ENCODE measurements at places on chromosomes 11 and 22.

GRCh38 chr22:23181721-23182308, 1.5 kb downstream of the BCR start:
- peak; percentile 42 for DNase-seq

- DNase-seq = no peak
These were observed 10.7 kb upstream of the SESN3 start for GRCh38 chr11:95241681-95242081.

DNA sequence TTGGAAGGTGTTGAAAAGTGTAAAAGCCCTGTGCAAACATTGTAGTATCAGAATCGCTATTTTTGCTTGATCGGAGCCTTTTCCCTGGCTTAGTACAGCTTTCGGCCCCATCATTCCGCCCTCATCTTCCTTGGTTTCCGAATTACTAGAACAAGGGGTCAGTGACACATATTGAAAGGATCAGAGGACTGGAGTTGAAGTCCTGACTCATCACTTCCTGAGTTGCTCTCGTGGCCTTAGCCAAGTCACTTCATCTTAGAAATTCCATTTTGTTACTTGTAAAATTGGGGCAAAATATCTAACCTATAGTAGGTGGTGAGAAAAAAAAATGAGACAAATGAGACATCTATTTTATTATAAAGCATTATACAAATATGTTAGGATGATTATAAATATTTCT, 375.0 kb downstream of the NTM start:
- no peak for DNase-seq

DNA sequence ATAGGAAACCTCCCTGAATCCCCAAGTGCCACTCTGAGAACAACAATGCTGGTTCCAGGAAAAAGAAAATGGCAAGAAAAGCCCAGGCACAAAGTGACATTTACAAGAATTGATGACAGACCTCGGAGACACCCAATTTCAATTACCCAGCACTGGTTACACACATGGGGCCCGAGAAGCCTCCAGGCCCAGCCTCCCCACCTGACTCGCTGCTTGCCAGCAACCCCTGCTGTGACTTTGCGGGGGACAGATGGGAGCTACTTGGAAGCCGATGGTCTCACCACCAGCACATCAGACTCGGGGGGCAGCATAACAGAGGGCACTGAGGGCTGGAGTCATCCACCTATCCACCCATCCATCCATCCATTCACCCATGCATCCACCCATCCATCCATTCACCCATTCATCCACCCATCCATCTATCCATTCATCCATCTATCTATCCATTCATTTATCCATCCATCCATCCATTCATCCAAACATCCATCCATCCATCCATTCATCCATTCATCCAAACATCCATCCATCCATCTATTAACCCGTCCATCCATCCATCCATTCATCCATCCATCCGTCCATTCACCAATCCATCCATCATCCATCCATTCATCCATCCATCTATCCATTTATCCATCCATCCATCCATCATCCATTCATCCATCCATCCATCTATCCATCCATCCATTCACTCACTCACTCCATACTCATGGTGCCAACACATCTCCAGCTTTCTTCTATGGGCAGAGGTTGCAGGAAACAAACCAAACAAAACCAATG, 567.6 kb downstream of the BRD1 start:
- DNase-seq = no peak

GRCh38 chr11:131924457-131925201, 554.2 kb downstream of the NTM start:
- no peak for DNase-seq

- no peak for DNase-seq
These were observed 42.4 kb downstream of the SMCO4 start for GRCh38 chr11:93500759-93501158.

DNA sequence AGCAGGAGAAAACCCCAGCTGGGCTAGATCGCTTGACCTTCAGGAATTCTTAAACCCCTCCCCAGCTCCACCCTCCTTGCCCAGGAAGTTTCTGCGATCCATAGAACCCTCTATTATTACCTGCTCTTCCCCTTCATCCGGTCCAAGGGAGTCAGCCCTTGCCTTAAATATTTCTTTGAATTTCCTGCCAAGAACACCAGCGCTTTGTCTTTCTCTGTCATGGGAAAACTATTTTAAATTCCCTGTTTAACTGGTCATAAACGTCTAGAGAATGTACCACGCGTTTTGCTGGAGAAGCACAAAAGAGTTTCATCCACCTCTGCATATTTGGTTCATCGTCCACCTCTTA, 496 bp upstream of the TRAF6 start:
- DNase-seq = no peak

- no peak for DNase-seq
These were observed 833 bp downstream of the SCUBE2 start for GRCh38 chr11:9090488-9091043.

GRCh38 chr11:84414920-84415319, 1128.8 kb upstream of the CCDC90B start:
- no peak for DNase-seq

DNA sequence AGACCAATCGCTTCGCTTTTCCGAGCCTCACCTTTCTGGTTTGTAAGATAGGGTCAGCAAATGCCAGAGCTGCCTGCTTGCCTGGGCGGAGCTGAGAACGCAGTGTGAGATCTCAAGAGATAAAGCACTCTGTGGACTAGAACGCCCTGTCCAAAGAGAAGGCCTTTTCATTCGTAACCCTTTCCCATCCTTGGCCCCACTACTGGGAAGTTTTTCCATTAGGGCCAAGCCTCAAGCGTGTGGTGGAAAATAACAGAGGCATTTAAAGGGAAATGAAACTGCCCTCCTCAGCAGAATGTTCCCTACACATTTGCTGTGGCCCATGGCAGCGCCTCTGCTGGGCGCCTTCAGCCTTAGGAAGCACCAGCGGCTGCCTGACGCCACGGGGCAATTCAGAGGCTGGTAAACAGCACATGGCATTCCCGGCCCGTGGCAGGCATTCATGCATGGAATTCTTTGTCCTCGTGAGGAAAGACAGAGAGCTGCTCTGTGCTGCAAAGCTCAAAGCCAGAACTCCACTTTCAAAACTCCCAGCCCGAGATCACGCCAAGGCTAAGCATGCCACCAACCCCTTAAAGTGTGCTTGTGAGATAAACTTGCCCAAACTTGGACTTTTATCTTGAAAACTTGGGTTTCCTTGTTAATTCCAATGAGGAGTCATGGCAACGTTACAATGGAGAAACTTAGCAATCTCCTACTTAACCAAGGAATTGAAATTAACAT, 38.1 kb downstream of the AHNAK start:
- DNase-seq = no peak

GRCh38 chr11:93225662-93226061, 27.9 kb upstream of the SLC36A4 start:
- DNase-seq = no peak

DNA sequence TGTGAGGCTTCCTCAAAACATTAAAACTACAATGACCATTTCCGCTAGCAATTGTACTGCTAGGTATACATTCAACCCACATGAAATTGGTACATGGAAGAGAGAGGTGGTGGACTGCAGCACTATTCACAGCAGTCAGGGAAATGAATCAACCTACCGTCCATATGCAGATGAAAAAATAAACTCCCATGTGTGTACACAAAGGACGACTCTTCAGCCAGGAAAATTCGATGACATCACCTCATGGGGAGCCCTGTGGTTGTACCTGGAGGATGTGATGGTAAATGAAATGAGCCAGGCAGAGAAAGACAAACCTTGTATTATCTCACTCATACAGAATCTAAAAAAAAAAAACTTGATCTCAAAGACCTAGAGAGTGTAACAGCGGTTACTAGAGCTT, 23.3 kb downstream of the RFPL3 start:
- no peak for DNase-seq

GRCh38 chr22:46578251-46578823, 40.9 kb upstream of the CELSR1 start:
- peak; percentile 34 for DNase-seq
